Subcutaneous adipose tissue (tissue), 4 donors: ENCODE measurements at places on chromosomes 1 and 21. TPM values are rescaled to one million over a fixed set of nuclear protein-coding genes. Genes with fewer than 3 reads are reported as not detected.

Gene CCDC27
- total RNA-seq: not detected

Gene LIN28A
- total RNA-seq: not detected

Gene RHOU
- total RNA-seq: 15.4 TPM

Gene ORC1
- 0.19 TPM for total RNA-seq

Gene PBX1
- 61.1 TPM for total RNA-seq

Gene ATG4C
- total RNA-seq: 8.6 TPM

Gene MINDY1
- total RNA-seq: 31.3 TPM

Gene ASCL5
- total RNA-seq: not detected

Gene CHIA
- total RNA-seq: 3.6 TPM

Gene DMRTA2
- total RNA-seq: not detected

Gene KCNAB2
- total RNA-seq: 48.6 TPM
